ENCODE measurements at places on chromosomes 1 and 21. TPM values are rescaled to one million over a fixed set of nuclear protein-coding genes. Genes with fewer than 3 reads are reported as not detected.

The AK5 gene
- total RNA-seq: 17.6 TPM

The CFHR3 gene
- 0.31 TPM for total RNA-seq

The PGLYRP4 gene
- total RNA-seq: not detected

The PRELP gene
- 1.3 TPM for total RNA-seq

The FMN2 gene
- total RNA-seq: not detected

The THEMIS2 gene
- total RNA-seq: 9.1 TPM

The PWP2 gene
- total RNA-seq: 2.0 TPM

The HSD3B2 gene
- not detected for total RNA-seq

All from cardiac ventricle fibroblast (primary cell).